ENCODE measurements at places on chromosomes 11 and 22.

GRCh38 chr11:2585566-2586086 lies 114.2 kb downstream of the KCNQ1OT1 start:
- DNase-seq, result no peak
- H3K4me3 ChIP-seq, result no peak overlapping the region
- H3K36me3 ChIP-seq, result no peaks in the 10 kb centered on the region
- no peak overlapping the region for H3K27ac ChIP-seq

DNA sequence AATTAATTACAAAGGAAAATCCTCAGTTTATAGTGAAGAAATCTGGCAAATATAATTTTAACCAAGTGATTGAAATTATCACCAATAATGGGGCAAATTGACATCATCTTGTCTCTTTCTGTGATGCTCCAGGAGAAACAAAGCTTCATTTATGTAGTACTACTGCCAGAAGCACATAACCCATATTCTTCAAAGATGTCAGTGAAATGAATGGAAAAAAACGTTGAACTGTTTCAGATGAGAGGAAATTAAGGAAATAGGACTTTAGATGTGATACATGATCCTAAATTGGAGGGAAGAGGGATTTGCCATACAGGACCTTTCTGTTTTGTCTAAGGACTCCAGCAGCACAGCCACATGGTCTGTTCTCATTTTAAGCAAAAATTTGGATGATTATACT lies 57.6 kb downstream of the PPP6R3 start:
- H3K27ac ChIP-seq, result no peak overlapping the region
- H3K4me3 ChIP-seq, result no peak overlapping the region
- no peaks in the 10 kb centered on the region for H3K4me1 ChIP-seq
- peaks cover 7% of the 10 kb centered on the region for H3K36me3 ChIP-seq
- no peak for DNase-seq

GRCh38 chr22:27100789-27101188 lies 443.4 kb downstream of the MIAT start:
- H3K27ac ChIP-seq, result no peak overlapping the region
- no peaks in the 10 kb centered on the region for H3K27me3 ChIP-seq
- DNase-seq, result peak; percentile 59
- no peak overlapping the region for H3K4me3 ChIP-seq

DNA sequence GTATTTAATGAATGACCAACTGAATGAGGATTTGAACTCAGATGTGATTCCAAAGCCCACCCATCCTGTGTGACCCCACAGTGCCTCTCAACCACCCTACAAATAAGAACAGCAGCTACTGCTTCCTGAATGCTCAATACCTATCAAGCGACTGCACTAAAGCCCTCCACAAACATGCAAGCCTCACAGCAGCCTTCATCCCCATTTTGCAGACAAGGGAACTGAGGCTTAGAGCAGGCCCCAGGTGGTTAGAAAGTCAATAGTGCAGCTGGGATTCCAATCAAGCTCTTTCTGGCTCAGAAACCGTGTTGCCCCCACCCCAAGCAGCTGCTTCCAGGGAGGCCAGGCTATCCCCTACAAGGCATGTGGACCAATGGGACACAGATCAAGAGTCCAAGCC lies 57.2 kb downstream of the SMCO4 start:
- peaks cover 45% of the 10 kb centered on the region for H3K4me1 ChIP-seq
- no peaks in the 10 kb centered on the region for H3K27me3 ChIP-seq
- H3K4me3 ChIP-seq, result no peak overlapping the region
- no peak overlapping the region for H3K27ac ChIP-seq
- no peaks in the 10 kb centered on the region for H3K36me3 ChIP-seq
